SW 1271 (cell line): ENCODE measurements at places on chromosomes 13 and 19.

DNA sequence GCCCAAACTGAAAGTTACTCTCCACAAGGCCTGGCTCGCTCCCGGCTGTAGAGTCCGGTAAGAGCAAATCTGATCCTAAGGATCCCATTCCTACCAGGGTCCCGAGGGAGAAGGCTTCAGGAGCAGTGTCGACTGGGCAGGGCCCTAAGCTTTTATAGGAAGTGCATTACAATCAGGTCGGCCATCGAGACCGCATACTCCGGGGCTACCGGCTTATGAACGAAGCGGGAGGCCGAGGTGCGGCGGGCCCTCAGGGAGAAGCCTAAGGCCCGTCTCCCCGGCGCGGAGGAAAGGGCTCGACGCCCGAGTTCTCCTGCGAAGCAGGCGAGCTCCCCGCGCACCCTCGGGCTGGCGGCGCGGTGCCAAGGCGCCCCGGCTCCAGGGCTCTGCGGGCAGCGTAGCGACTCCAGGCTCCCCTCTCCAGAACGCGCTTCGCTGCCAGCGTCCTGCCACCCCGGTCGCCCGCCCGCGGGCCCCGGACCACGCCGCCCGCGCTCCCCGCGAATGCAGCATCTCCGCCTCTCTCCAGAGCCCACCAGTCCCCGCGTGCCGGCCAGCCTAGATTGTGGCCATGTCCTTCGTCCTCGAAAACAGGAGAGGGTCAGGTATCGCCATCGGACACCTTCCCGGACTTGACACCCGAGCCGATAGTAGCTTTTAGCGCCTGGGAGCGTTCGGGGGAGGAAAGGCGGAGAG is 1.4 kb downstream of the EFNB2 start:
- no peak for DNase-seq

DNA sequence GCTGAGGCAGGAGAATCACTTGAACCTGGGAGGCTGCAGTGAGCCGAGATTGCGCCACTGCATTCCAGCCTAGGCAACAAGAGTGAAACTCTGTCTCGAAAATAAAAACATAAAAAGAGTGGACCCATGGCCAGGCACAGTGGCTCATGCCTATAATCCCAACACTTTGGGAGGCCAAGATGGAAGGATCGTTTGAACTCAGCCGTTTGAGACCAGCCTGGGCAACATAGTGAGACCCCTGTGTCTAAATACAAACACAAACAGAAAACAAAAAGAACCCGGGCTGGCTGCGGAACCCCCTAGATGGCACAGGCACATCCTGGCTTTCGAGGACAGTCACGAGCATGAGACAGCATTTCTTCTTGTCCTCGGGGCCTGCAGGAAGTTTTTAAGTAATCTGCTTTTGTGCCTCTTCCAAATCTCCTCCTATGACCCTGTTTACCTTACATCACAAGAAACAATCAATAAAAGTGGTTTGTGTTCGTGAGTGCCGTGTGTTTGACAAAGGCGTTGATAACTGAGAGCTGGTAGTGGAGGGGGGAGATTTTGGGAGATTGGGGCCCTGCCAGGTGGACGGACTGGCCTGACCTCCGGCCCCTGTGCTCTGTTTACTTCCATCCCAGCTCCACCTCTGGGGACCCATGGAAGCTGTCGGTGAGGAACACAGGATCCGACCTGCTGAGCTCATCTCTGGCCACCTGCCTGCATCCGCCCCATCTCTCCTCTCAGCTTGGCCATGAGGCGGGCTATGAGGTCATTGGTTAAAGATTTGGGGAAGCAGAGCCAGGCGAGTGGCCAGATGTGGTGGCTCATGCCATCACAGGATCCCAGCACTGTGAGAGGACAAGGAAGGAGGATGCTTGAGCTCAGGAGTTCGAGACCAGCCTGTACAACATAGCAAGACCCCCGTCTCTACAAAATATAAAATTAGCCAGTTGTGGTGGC is 5.9 kb upstream of the GDF15 start:
- DNase-seq, result no peak

- DNase-seq, result no peak
Observed at GRCh38 chr13:109756778-109757177, 29.6 kb downstream of the IRS2 start.

- no peak for DNase-seq
Observed at GRCh38 chr13:44768775-44769581, 192.8 kb upstream of the TSC22D1 start.

DNA sequence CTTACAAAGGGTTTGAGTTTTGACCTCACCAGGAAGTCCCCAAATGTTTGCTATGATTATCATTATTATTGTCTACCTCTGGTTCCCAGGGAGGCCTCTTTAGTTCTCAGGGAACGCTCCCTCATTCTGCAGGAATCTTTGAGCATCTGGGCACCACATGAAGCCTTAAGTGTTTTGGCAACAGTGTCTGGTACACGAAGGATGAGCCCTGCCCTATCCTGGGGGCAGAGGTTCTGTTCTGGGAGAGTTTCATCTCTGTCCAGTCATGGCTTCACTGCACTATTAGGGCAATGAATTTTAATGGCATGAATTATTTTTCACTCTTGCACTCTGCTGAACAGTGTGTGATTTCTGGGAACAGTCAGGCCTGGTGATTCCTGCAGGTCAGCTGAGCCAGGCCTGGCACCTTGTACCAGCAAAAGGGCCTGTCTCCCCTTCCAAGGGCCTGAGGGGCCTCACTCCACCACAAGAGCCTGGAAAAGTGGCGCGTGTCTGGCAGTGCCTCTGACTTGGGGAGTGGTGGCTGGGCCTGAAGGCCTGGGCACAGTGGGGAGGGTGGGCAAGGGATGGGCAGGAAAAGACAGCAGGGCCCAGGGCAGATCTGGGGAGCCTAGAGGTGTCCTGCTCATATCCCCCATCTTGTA is 4.6 kb downstream of the FAM187B start:
- no peak for DNase-seq

- DNase-seq, result no peak
Observed at GRCh38 chr13:105538346-105538745, 997.1 kb downstream of the EFNB2 start.
